ENCODE measurements at places on chromosomes 1 and 21. TPM values are rescaled to one million over a fixed set of nuclear protein-coding genes. Genes with fewer than 3 reads are reported as not detected.

The PAPPA2 gene
- total RNA-seq = 0.05 TPM

- peak overlapping the region; percentile 83 for H3K4me3 ChIP-seq
- peaks cover 27% of the 10 kb centered on the region for H3K36me3 ChIP-seq
- H3K27me3 ChIP-seq = peaks cover 38% of the 10 kb centered on the region
- peak overlapping the region; percentile 51 for H3K27ac ChIP-seq
Measured at GRCh38 chr1:229341774-229342655, 832 bp downstream of the CCSAP start.

DNA sequence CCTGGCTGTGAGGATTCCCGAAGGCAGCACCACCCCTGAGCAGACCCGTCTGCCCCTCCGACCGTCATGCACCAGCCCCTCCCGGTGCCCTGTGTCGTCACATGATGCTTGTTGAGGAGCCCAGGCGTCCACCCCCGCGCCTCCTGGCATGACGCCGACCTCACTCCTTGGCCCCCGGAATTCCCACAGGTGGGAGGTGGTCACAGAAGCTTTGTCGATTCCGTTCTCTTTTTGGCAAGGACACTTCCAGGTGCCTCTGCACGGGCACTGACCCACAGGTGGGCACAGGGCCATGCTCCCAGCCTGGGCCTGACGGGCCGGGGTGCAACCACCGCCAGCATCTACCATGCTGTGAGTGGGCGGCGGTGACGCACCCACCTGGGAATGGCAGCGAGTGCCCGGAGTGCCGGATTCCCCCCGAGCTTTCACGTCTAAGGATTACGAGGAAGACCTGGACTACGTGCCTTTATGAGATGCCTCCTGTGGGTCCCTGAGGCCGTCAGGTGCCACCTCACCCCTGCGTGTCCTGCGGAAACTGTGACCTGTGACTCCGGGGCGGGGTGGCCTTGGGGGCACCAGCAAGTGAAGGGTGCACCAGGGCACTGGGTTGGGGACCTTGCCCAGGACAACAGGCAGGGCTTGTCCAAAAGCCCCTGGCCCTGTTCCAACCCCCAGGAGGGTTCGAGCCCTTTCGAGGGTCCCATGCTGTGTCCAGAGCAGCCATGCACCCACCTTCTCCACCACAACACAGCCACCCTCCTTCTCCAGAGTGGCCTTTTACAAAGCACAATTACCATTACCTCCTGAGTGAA lies 31.4 kb upstream of the COL6A1 start:
- peaks cover 53% of the 10 kb centered on the region for H3K27me3 ChIP-seq
- H3K27ac ChIP-seq = no peak overlapping the region
- H3K36me3 ChIP-seq = no peaks in the 10 kb centered on the region
- no peak for DNase-seq
- H3K4me3 ChIP-seq = no peak overlapping the region

The PBX1 gene
- 21.8 TPM for total RNA-seq

GRCh38 chr1:1941211-1941841 lies 22.2 kb upstream of the TMEM52 start:
- H3K4me3 ChIP-seq = no peak overlapping the region
- no peak for DNase-seq
- H3K27ac ChIP-seq = no peak overlapping the region
- no peaks in the 10 kb centered on the region for H3K4me1 ChIP-seq
- H3K27me3 ChIP-seq = peaks cover 14% of the 10 kb centered on the region

GRCh38 chr1:225899044-225899925 lies 10.3 kb upstream of the LEFTY1 start:
- no peaks in the 10 kb centered on the region for H3K36me3 ChIP-seq
- H3K27me3 ChIP-seq = no peaks in the 10 kb centered on the region
- H3K27ac ChIP-seq = no peak overlapping the region
- no peak for DNase-seq
- no peak overlapping the region for H3K4me3 ChIP-seq

The LSS gene
- 55.1 TPM for total RNA-seq

DNA sequence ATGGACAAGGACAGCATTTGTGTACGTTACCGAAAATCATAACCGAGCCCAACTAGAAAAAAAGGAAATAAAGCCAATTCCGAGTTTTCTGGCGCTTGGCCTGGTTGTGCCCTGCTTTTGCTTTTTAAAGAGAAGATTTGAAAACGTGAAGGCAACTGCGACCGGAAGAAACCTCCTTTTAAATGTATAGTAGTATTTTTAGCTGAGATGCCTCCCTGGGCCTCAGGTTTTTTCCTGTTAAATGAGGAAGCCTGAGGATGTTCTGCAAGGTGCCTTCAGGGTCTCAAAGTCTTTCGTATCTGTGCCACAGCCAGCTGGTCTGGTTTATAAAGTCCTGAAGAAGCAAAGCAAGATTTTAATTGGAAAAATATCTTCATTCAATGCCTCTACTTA lies 371 bp upstream of the ODF2L start:
- H3K4me1 ChIP-seq = peaks cover 11% of the 10 kb centered on the region
- H3K27me3 ChIP-seq = no peaks in the 10 kb centered on the region
- H3K27ac ChIP-seq = peak overlapping the region; percentile 89
- peak overlapping the region; percentile 96 for H3K4me3 ChIP-seq
- peaks cover 25% of the 10 kb centered on the region for H3K36me3 ChIP-seq
- no peak for DNase-seq

The RASSF5 gene
- total RNA-seq = 6.1 TPM

DNA sequence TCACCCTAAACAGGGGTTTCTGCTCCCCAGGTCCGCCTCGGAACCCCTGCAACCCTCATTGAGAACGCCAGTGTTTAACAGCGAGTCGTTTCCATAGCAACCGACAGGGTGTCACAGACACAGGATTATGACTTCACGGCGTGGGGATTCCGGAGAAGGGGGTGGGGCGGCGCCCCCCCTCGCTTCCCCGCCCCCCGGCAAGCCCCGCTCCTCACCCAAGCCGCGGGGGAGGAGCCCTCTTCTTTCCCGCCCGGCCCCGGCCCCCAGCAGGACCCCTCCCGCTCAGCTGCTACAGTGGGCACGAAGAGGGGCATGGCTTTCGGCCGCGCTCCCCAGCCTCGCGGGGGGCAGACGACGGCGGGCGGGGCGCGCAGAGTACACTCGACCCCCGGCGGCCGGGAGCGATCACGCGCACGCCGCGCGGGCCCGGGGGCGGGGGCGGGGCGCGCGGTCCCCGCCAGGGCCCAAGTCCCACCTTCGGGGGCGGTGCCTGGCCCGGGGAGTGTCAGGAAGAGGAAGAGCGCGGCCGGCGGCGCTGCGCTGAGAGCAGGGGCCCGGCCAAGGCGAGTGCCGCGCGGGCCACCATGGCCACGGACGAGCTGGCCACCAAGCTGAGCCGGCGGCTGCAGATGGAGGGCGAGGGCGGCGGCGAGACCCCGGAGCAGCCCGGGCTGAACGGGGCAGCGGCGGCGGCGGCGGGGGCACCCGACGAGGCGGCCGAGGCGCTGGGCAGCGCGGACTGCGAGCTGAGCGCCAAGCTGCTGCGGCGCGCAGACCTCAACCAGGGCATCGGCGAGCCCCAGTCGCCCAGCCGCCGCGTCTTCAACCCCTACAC lies at the start of gene EFHD2:
Gene EFHD2 (plus strand): TSS at position 501 of the 835 bp plus-strand sequence. CDS start 84 bp downstream, at position 585.
- H3K4me1 ChIP-seq = peaks cover 23% of the 10 kb centered on the region
- peaks cover 14% of the 10 kb centered on the region for H3K27me3 ChIP-seq
- peaks cover 34% of the 10 kb centered on the region for H3K36me3 ChIP-seq
- H3K4me3 ChIP-seq = peak within 1 kb of the TSS; percentile 79
- peak within 1 kb of the TSS; percentile 86 for H3K27ac ChIP-seq
- DNase-seq = peak; percentile 83

DNA sequence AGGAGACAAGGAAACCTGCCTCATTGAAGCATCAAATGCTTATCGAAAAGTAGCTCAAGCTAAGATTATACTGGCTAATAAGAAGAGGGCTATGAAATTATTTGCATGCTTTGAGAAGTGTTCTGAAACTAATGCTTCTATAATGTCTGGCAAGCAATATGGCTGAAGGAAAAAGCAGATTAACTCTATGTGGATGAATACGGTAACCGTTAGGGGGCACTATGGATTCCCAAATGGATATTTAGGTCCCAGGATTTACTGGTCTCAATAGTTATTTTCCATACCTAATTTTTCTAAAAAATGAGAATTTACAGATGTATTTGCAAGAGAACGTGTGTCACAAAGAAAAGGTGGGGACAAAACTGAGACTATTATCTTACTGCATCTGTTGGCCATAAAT lies 34.6 kb upstream of the RRP15 start:
- no peaks in the 10 kb centered on the region for H3K36me3 ChIP-seq
- no peaks in the 10 kb centered on the region for H3K27me3 ChIP-seq
- DNase-seq = no peak
- no peaks in the 10 kb centered on the region for H3K4me1 ChIP-seq
- H3K4me3 ChIP-seq = no peak overlapping the region

Measured in Calu3 (cell line).